ENCODE measurements at places on chromosomes 2 and 18.

GRCh38 chr2:23574919-23575654, 190.1 kb downstream of the KLHL29 start:
- no peak for DNase-seq

- DNase-seq: no peak
Measured at GRCh38 chr2:234823877-234824376, 127.9 kb upstream of the SH3BP4 start.

- no peak for DNase-seq
Measured at GRCh38 chr2:84940831-84941412, 30.0 kb upstream of the KCMF1 start.

DNA sequence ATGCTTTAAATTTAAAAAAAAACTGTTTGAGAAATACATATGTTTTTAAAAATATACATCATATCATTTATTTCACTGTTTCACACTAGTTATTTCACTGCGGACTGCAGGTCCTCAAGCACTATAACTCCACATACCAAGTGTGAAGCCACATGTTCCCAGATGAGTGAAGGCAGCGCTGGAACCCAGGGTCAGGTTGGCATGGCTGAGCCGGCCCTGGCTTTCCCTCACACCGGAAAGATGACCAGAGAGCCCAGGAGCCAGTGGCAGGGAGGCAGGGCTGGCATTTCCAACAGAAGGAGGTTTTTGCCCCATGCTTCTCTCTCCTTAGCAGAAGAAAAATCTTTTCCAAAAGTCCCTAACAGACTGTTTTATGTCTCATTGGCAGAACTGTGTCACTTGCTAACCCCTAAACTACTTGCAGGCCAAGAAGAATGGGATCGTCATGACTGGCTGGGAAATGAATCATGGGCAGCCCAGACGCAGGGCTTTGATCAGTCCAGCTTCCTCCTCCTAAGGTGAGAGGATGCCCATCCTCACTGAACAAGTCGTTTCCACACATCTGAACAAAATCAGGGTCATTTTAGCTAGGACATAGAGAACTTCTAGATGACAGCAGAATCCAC, 287.6 kb upstream of the HNRNPA3 start:
- no peak for DNase-seq

GRCh38 chr2:131148426-131148825, 43.3 kb downstream of the PLEKHB2 start:
- no peak for DNase-seq
